ENCODE measurements at places on chromosomes 12 and 14. TPM values are rescaled to one million over a fixed set of nuclear protein-coding genes. Genes with fewer than 3 reads are reported as not detected.

Gene CFL2
- 7.9 TPM for polyA plus RNA-seq

Gene LTBP2
- 5.5 TPM for polyA plus RNA-seq

Gene MAP3K9
- 11.6 TPM for polyA plus RNA-seq

Gene KRT83
- polyA plus RNA-seq, result not detected

Gene PRORP
- 8.9 TPM for polyA plus RNA-seq

Gene SDR9C7
- polyA plus RNA-seq, result 16.8 TPM

Gene VRTN
- not detected for polyA plus RNA-seq

Gene CIROP
- not detected for polyA plus RNA-seq

Gene AQP5
- 48.8 TPM for polyA plus RNA-seq

Gene HOXC10
- 0.02 TPM for polyA plus RNA-seq

Gene GPR65
- 0.22 TPM for polyA plus RNA-seq

Gene PSMB5
- 35.1 TPM for polyA plus RNA-seq

Gene HELB
- polyA plus RNA-seq, result 0.57 TPM

Gene NKX2-1
- polyA plus RNA-seq, result 0.04 TPM

Gene GPRC5A
- polyA plus RNA-seq, result 15.0 TPM

Gene ZNF384
- 26.9 TPM for polyA plus RNA-seq

Gene KCNC2
- polyA plus RNA-seq, result 0.04 TPM

Gene OAS3
- polyA plus RNA-seq, result 13.2 TPM

Gene TAS2R46
- polyA plus RNA-seq, result not detected

Gene PCNX4
- 7.1 TPM for polyA plus RNA-seq

Gene C12orf54
- polyA plus RNA-seq, result 4.4 TPM

Gene PZP
- polyA plus RNA-seq, result 0.04 TPM

Gene SLCO1B1
- polyA plus RNA-seq, result not detected

Gene PLBD2
- 6.5 TPM for polyA plus RNA-seq

Gene DLK1
- polyA plus RNA-seq, result 0.16 TPM

Gene SLC6A15
- polyA plus RNA-seq, result 2.0 TPM

Gene PDE3A
- polyA plus RNA-seq, result 0.53 TPM

Gene KRT79
- 0.75 TPM for polyA plus RNA-seq

All from esophagus (tissue), 2 donors.